ENCODE measurements at places on chromosomes 3 and 15.

DNA sequence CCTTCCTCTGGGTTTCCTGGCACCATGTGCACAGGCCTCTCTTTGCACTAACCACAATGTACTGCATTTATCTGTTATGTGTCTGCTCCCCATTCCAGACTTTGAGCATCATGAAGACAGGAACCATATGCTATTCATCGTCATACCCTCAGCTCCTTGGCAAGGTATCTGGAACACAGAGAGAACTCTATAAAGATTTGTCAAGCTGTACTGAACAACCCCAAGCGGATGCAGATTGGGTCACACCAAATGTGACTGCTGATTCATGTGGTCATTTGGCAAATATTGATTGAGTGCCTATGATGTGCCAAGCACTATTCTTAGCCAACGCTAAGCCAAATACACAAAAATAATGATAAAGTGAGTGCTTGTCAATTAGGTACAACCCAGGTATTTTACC lies 7.5 kb upstream of the MEGF11 start:
- no peak for DNase-seq

GRCh38 chr3:15636028-15636709 lies 34.6 kb downstream of the BTD start:
- no peak for DNase-seq

DNA sequence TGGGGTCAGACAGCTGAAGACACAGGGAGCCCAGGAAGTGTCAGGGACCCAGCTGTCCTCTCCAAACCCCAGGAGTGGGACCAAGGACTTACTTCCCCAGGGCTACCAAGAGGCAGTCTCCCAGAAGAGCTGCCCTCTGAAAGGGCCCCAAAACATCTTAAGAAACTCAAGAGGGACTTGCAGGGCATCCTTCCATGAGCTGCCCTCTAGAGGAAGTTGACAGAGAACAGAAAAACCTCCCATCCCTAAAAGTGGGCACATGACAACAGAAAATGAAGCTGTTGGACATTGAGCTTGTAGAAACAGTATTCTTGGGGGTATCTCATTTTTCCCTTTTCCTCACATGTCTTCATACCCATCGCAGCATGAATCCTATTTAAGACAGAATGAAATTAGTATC lies 58.9 kb downstream of the MECOM start:
- DNase-seq: no peak

GRCh38 chr15:52290800-52291199 lies 4.8 kb downstream of the MYO5C start:
- DNase-seq: no peak

- DNase-seq: no peak
These were observed 166.2 kb upstream of the NSMCE3 start for GRCh38 chr15:29435811-29436210.
